ENCODE measurements at places on chromosomes 6 and 20.

DNA sequence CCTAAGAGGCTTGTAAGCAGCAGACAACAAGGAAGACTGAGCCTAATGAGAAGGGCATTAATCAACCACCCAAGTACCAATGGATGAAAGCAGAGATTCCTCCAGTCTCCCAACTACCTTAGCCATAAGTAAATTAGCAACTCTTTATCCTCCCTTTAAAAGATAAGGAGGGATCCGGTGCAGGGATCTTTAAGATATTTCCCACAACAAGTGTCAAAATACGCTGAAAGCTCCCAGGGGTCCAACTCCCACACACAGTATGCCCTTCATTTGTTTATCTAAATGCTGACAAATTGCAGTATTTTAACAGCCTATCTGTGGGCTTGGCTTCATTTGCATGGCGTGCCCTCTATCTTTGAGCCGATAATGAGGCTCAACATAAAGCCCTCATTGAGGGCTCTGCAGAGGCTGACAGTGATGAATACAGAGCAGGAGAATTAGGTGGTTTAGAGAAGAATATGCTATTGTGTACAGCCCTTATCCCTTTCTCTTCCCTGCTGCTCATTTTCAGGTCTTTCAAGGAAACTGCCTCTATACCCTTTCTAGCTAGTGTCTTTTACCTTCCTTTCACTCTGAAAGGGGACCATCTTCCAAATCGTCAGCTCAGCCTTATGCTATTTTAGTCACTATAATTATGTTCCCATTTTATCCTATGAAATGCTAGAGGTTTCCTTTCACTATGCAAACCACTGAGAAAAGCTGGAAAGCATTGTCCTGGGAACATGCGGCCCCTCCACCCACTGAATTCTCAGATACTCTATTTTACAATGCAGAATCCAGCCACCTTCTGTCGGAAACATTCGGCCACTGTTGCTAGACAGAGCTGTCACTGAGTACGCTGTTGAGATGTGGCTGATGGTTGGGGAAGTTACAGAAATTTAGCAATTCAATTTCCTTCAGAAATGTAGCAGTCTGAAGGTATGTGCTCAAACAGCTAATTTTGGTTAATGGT lies 575.2 kb upstream of the JAG1 start:
- DNase-seq: peak; percentile 59

DNA sequence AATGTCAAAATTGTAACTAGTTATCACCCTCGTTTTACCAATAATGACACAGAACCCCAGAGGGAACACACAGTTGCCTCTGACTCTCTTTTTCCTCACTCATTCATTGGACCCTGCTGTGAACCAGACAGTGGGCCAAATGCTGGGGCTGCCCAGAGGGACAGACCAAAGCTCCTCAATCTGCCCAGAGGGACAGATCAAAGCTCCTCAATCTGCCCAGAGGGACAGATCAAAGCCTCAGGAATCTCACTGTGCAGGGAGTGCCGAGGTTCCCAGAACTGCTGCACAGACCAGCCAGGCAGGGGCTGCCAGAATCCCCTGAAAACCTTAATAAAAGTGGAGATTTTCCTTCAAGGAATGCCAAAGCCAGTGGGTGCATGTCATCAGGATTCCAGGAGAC lies 179.1 kb downstream of the SOD2 start:
- DNase-seq: no peak

DNA sequence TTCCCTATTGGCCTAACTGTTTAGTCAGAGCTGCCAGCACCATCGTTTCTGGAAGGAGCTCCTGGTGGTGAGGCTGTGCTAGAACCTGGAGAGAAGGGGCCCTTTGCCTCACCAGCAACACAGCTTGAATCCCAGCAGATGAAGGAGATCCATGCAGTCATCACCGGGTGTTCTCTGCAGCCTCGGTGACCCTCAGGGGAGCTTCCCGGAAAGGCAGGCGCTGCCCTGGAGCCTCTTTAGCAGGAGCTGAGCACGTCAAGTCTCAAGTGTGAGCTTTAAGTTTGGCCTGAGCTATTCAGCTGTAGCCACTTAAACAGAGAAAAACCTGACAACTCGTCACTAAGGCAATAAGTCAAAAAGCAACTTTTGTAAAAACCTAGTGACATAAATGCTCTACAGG lies 181.2 kb upstream of the FOXQ1 start:
- DNase-seq: no peak

- no peak for DNase-seq
These were observed 82.3 kb upstream of the BMP2 start for GRCh38 chr20:6685181-6685582.

- no peak for DNase-seq
These were observed 15.8 kb downstream of the TIAM2 start for GRCh38 chr6:155010940-155011339.

GRCh38 chr20:5069141-5069806 lies 50.5 kb downstream of the PCNA start:
- DNase-seq: no peak

DNA sequence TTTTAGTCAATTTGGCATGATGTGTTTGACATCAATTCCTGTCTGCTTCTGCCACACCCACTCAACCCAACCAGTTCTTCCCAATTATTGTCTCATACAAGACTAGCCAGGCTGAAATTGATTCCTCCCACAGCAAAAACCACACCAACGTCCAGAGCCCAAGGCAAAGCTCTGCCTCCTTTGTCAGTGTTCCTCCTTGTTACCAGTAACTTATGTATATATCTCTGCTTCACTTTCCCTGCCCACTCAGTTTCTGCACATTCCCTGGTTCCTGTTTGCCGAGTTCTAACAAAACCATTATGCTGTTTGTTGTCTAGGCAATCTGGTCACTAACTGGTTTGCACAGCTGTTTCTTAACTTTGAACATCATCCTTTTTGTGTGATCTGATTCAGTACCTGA lies 547.9 kb upstream of the PTCHD4 start:
- no peak for DNase-seq

DNA sequence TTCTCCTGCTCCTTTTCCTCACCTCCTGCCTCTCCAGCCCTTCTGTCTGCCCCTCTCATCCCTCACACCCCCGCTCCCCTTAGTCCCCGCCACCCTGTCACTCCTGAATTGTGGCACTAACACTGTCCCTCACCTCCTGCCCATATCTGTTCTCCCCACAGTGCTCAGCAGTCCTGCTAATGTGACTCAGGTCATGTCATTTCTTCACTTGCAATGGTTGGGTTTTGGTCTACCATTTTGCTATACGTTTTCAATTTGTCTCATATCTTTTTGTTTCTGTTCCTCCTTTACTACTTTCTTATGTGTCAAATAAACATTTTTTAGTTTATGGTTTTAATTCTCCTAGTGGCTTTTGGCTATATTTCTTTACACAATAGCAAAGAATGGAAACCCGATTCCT lies 1.3 kb upstream of the HLA-B start:
- DNase-seq: no peak

- no peak for DNase-seq
These were observed 27.6 kb upstream of the FRMD1 start for GRCh38 chr6:168106633-168107005.

DNA sequence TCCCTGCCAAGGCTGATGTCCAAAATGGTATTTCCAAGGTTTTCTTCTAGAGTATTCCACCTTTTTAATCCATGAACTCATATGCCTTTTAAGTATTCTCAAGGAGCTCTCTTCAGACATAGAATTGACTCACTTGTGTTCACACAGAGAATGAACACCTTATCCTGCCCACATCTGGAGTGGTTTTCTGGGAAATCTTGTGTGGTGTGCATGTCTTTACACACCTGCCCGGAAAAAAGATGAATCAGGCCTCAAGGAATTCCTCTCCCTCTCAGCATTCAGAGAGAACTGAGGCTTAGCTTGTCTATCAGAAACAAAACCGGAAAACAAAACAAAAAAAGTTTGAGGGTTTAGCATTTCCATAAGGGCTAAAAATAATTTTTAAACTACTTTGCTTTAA lies 148.8 kb downstream of the TFAP2A start:
- DNase-seq: no peak

GRCh38 chr6:46011188-46012085 lies 4.2 kb downstream of the CLIC5 start:
- no peak for DNase-seq

DNA sequence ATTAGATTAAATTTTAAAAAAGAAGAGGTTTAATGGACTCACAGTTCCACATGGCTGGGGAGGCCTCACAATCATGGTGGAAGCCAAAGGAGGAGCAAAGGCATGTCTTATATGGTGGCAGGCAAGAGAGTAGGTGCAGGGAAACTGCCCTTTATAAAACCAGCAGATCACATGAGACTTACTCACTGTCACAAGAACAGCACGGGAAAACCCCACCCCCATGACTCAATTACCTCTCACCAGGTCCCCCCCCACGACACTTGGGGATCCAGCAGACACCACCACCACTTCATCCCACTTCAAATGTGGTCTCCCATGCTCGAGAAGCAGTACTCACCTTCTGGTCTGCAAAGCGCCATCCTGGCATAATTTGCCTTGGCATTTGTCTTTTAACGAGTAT lies 24.6 kb downstream of the MTFR2 start:
- DNase-seq: no peak

GRCh38 chr6:39313526-39314272 lies 520 bp downstream of the KCNK17 start:
- DNase-seq: peak; percentile 41

- peak; percentile 18 for DNase-seq
These were observed 46.4 kb upstream of the CHD6 start for GRCh38 chr20:41664584-41664983.

- DNase-seq: peak; percentile 63
These were observed 105.1 kb upstream of the HCRTR2 start for GRCh38 chr6:55069132-55069781.

DNA sequence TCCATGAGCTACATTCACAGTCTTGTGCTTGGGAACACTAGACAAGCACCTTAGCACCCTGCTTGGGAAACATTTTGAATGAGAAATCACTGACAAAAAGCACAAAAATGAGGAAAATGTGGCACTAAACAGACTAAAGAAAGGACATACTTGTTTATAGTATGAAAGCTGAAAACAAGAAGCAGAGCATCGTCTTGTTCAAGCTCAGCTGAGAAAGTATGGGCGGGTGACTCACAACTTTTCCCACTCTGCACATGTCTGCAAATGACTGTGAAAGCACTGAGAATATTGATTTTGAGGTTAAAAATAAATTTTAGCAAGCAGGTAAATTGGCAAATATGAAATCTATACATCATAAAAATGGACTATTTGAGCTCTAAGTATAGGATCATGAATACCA lies 725.3 kb downstream of the COL12A1 start:
- no peak for DNase-seq

DNA sequence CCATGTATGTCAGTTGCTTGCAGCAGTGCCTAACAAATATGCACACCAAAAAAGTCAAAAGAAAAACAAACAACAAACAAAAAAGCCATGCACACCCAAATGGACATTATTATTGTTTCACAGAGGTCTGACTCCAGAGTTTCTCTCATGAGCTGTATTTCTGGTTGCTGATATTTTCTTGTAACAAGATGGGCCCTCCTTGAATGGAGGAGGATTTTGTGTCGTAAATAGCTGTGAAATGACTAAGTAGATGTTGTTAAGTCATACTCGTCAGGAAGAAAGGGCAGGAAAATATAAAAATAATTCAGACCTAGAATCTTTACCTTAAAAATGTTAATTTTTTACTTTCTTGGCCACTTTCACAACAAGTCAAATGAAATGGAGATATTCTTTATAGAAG lies 96.0 kb downstream of the PLEKHG1 start:
- DNase-seq: no peak

GRCh38 chr6:134739299-134740026 lies 210.4 kb downstream of the ALDH8A1 start:
- DNase-seq: peak; percentile 35

- no peak for DNase-seq
These were observed 14.2 kb downstream of the CHD6 start for GRCh38 chr20:41604002-41604401.

DNA sequence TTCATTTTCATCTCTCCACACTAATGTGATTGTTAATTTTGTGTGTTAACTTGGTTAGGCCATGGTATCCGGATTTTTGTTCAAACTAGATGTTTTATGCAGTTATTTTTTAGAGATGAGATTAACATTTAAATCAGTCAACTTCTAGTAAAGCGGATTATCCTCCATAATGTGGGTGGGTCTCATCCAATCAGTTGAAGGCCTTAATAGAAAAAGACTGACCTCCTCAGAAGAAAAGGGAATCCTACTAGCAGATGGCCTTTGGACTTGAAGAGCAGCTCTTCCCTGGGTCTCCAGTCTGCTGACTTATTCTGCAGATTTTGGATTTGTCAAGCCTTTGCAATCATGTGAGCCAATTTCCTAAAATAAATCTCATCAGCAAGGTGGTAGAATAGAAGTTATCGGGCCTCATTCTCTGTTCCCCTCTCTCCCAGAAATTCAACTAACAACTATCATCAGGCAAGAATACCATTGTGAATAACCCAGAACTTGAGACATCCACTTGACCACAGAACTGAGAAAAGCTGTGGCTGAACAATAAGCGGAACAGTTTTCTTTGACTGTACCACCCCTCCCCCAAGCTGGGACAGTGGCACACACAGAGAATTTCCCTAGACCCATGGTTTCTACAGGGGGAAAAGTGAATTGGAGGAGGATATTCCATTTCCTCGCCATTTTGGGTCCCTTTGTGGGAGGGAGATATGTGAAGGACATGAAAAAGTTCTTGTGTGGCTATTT lies 323.0 kb downstream of the UTRN start:
- no peak for DNase-seq

- DNase-seq: peak; percentile 55
These were observed 3.7 kb downstream of the COL20A1 start for GRCh38 chr20:63296531-63297299.

- no peak for DNase-seq
These were observed 307.1 kb upstream of the RNF24 start for GRCh38 chr20:4322499-4322898.

DNA sequence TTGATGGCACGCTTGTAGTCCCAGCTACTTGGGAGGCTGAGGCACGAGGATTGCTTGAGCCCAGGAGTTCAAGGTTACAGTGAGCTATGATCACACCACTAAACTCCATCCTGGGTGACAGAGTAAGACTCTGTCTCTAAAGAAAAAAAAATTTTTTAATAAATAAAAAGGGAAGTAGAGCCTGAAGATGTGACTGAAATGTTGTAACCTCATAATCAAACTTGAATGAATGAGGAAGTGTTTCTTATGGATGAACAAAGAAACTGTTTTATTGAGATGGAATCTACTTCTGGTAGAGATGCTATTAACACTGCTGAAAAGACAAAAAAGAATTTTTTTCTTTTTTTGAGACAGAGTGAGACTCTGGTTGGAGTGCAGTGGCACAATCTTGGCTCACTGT lies 6.7 kb downstream of the MAK start:
- DNase-seq: no peak

GRCh38 chr20:63447320-63447719 lies 25.1 kb downstream of the KCNQ2 start:
- DNase-seq: no peak
